Fibroblast of lung (primary cell): ENCODE measurements at places on chromosomes 5 and 9. TPM values are rescaled to one million over a fixed set of nuclear protein-coding genes. Genes with fewer than 3 reads are reported as not detected.

GRCh38 chr5:116068028-116068632 is 16.7 kb upstream of the COMMD10 start:
- DNase-seq = peak; percentile 40

GRCh38 chr5:122880749-122881148 is 35.3 kb downstream of the SNX24 start:
- DNase-seq = peak; percentile 67

The SOHLH1 gene
- not detected in 2 replicates for total RNA-seq

- no peak for DNase-seq
Observed at GRCh38 chr9:75201480-75202209, 113.3 kb downstream of the OSTF1 start.

DNA sequence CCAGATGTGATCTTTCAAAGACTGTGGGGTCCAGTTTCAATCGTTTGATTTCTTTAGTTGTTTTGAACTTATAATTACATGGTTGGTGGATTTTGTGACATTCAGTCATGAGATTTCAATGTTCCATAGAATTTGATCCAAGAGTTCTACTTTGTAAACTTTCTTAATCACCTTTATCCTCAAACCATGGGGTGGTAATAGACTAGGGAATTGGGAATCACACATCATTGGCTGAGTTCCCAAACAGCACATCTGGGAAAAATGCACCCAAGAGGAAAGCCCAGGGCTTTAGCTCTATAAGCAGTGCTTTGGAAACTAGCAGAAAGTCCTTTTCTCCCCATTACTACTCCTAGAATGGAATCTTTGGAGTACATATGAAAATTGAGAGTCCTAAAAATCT is 177.6 kb downstream of the NNT start:
- DNase-seq = peak; percentile 20

The IFNB1 gene
- under 0.01 and 0.17 TPM in 2 replicates for total RNA-seq

The MCIDAS gene
- not detected in 2 replicates for total RNA-seq

GRCh38 chr9:121207371-121207940 is 5.8 kb upstream of the RAB14 start:
- DNase-seq = no peak

DNA sequence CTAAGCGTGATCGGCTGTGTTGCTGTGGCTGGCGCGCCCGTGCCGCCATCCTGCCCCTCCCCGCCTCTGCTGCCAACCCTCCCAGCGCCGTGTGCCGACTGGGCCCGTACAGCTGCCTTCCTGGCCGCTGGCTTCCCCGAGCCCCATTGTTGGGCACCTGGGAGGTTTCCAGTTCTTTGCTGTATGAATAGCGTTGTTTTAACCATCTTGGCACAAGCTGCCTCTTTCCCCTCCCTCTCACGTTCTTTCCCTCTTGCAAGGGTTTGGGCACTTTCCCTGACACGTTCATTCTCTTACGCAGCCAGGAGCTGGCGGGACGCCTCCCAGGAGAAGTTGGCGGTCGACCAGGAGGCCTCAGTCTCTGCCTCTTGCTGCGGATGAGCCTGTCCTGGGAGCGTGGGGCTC is 43.1 kb upstream of the RXRA start:
- DNase-seq = peak; percentile 85

DNA sequence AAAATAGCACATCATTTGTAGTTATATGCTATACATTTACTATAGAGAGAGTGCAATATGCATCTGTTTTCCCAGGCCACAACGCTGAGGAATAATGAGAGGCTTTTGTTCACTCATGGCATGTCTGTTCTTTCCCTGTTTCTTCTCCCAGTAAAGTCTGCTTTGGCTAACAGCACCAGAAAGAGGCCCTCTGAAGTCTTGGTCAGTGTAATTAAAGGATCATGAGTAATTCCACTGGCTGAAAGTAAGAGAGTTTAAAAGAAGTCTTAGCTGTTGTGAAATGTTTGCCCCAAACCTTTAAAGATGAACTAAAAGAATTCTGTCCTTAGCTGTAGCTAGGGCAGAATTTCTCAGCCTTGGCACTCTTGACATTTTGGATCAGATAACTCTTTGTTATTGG is 228.8 kb downstream of the TLE4 start:
- DNase-seq = peak; percentile 25

The TRIM7 gene
- 2.3 and 7.3 TPM in 2 replicates for total RNA-seq

- peak; percentile 45 for DNase-seq
Observed at GRCh38 chr5:7391814-7392692, 3.9 kb upstream of the ADCY2 start.

DNA sequence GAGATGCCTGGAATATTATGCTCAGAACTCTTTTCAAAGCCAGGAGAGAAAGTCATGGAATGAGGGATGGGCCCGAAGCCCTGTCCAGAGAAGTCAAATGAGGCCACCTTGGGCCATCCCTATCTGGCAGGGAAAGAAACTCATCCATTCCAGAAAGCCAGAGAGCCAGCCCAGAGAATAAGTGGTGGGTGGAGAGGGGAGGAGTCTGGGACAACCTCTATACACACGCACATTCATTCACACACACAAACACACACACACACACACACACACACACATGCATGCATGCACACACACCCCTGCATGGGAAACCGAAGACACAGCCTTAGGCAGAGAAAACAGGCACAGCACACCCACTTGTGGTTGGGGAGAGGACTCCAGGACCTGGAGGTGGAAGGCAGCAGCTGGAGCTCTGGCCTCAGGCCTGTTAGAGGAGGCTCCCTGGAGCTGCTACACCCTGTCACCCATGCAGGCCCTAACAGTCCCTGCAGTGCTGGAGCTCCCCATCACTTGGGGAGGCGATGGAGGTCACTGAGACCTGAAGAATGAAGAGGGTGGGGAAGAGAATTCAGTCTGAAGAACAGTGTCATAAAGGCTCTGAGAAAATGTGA is 38.0 kb downstream of the TGFBI start:
- peak; percentile 76 for DNase-seq

DNA sequence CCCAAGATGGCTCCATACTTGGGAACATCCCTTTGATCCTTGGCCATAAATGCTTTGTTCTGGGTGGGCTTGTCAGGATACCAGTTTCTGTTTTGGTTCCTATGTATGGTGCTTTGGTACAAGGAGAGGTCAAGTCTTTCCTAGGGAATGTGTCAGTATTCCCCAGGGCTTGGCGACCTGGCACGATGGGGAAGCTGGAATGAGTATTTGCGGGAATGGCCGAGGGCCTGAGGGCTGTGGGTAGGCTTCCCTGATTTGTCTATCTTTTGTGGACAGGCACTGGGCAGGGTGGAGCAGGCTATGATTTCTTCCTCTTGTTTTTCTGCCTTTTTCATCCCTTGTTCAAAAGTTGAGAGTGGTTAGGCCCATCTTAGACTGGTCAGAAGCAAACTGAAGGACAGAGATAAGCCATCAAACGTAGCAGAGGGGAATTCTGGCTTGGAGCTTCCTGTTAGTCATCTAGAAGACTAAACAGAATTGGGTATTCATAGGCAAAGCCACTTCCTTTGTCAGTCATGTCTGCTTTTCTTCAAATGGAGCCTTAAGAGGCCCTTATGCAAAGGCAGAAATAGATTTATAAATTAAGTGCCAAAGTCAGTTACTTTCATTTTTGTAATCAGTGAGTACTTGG is 13.7 kb downstream of the DOCK2 start:
- peak; percentile 47 for DNase-seq

DNA sequence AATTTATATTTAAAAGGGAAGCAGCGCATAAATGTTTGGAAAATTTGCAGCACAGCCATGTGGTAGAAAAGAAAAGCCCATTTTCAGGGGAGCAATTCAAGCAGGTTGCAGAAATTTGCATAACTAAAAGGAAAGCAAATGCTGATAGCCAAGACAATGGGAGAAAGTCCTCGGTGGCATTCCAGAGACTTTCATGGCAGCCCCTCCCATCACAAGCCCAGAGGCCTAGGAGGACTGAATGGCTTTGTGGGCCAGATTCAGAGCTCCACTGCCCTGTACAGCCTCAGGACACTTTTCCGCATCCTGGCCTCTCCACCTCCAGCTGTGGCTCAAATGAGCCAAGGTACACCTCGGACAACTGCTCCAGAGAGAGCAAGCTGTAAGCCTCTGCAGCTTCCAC is 462.9 kb downstream of the CDK5RAP2 start:
- no peak for DNase-seq

The MCC gene
- 24.7 and 41.3 TPM in 2 replicates for total RNA-seq

GRCh38 chr5:132827943-132828673 is 2.3 kb downstream of the SHROOM1 start:
- no peak for DNase-seq

DNA sequence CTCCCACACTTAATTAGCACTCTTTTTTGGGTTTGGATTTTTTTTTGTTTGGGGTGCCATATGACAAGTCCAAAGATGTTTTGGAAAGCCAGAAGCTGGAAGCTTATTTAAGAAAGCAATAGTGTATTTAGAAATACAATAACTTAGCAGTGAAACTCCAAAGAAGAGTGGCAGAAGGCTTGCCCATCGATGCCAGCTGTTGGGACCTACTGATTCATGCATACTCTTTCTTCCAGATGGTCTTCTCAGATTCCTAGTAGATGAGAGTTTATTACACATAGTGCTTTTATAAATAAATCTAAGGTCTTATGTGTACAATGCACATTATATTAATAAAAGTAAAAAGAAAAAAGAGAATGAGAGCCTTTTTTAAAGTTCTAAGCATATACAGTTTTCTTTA is 374.6 kb downstream of the OSTF1 start:
- DNase-seq = no peak

The CKMT2 gene
- total RNA-seq = 8.0 and 19.3 TPM in 2 replicates

DNA sequence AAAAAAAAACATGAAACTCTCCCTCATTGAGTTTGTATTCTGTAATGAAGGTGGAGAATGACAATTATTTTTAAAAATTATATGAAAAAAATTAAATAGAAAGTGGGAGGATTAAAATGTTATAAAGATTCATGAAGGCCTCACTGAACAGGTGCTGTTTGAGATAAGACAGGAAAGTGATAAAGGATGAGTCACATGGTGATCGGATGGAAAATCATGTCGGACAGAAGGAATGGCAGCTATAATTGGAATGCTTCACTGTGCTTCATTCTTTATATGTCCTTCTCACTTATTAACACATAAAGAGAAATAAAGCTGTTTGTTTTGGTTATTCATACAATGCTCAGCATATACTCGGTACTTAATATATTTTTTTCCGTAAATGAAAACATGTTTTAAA is 464.5 kb upstream of the RGMB start:
- DNase-seq = peak; percentile 76

GRCh38 chr5:10248378-10249260 is 1.1 kb downstream of the ATPSCKMT start:
- DNase-seq = no peak

- peak; percentile 84 for DNase-seq
Observed at GRCh38 chr9:96420468-96421219, 2.5 kb upstream of the ZNF367 start.

DNA sequence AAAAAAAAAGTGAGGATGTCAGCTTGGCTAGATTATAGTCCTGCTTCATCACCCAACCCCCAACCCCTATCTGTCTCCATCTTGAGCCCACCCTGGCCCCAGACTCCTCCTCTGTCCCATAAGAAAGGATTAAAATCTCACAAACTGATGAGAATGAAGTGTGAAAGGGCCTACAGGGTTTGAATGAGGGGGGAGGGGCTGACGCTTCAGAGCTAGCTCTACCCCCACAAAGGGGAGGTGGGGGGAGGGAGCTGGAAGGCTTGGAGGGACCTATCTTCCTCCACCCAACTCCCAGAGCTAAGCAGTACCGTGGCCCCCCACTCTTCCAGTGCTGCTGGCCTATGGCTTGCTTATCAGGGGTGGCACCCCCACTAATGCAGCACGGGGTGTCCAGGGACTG is 43.7 kb upstream of the HAND1 start:
- DNase-seq = no peak

The HK3 gene
- total RNA-seq = under 0.01 TPM in 1 of 2 replicates, not detected in the other

The SH3TC2 gene
- total RNA-seq = 0.26 and 0.83 TPM in 2 replicates

DNA sequence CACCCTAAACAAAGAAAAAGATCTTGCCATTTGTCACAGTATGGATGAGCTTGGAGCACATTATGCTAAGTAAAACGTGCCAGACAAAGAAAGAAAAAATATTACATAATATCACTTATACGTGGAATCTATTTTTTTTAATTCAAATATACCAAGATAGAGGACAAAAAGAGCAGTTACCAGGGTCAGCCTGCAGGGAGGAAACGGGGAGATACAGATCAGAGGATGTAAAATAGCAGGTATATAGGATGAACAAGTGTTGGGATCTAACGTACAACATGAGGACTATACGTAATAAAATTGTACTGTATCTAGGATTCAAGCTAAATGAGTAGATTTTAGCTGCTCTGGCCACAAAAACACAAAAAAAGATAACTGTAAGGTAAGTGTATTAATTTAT is 247.5 kb downstream of the TMEM161B start:
- DNase-seq = no peak

DNA sequence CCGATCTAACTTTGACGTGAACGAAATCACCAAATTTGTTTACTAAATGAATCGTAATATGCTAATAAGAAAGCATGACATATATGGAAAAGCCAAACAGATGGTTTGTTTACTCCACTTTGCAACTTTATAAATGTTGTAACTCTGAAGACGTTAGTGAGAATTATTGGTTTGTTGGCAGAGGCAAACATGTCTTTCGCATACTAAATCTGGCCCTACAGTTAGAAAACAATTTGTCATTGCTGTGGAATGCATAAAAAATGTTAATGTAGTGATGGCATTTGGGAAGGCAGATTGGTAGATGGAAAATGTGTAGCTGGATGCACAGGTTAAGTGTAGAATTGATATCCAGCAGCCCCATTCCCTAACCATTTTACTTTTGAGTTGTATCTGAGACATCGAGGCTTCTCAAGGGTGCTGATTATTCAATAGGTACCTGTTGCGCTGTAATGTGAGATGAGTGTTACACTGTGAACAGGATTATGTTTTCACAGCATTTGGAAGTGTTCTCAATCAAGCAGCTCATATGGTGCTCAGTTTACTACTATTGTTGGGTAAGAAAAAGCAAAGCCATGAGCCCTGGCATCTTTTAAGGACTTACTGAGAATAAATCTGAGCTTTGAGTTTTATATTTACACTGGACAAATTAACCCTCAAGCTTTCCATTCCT is 444.8 kb downstream of the BNC2 start:
- DNase-seq = peak; percentile 82

The FOCAD gene
- 67.3 and 145 TPM in 2 replicates for total RNA-seq

DNA sequence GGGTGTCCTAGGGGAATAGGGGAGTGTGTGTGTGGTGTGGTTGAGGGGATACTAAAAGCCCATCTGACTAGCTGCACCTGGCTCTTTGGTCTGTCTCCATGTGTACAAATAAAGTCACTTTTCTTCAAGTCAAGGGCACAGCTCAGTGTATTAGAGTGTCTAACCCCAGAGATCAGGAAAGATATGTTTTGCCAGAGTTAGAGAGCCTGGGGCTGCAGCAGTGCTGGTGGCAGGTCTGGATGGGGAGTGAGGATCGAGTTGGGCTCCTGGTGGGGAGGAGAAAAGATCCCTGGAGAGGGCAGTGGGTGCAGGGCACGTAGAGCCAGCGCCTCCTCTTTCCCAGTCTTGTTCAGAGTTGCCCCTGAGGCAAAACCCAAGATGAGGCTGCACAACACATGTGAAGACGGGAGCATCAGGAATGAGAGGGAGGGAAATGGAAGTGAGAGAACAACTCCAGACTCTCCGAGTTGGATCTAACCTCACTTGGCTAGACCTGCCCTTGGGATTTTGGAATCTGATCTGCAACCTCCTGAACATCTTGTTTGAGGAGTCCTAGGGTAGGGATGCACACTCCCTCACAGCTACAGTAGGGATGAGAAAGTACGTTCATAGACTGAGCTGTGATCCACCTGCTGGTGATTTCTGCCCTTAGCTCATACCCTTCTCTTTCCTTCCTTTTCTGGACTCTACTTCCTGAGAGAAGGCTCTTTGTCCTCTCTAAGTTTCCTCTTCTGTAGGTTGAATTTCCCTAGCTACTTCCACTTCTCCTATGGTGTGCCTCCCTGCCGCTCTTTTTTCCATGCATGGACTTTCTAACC is 309.9 kb downstream of the ZSWIM6 start:
- no peak for DNase-seq
